Mesendoderm (in vitro differentiated cells): ENCODE measurements at places on chromosomes 13 and 19.

- DNase-seq, result no peak
- no peaks in the 10 kb centered on the region for H3K4me1 ChIP-seq
- no peaks in the 10 kb centered on the region for H3K27me3 ChIP-seq
- no peak overlapping the region for H3K27ac ChIP-seq
Observed at GRCh38 chr13:97250560-97250959, 28.4 kb downstream of the MBNL2 start.

DNA sequence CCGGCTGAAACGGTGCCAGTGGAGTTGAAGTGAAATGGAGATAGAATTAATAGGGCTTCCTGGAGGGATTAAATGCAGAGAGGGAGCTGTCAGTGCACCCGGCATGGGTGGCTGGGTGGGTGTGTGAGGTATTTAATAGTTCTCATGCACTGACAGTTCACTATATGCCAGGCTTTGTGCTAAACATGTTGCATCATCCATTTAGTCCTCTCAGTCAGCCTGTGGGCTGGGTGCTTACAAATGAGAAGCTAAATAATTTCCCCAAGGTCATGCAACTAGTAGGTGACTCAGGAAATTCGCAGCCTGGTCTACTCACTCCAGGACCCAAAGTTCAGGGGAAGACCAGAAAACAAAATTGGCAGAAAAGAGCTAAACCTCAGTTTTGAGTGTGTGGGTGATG lies 63.5 kb upstream of the SPATA13 start:
- no peaks in the 10 kb centered on the region for H3K27me3 ChIP-seq
- H3K4me3 ChIP-seq, result no peak overlapping the region
- H3K4me1 ChIP-seq, result no peaks in the 10 kb centered on the region

GRCh38 chr13:112978561-112979405 lies 9.8 kb downstream of the MCF2L start:
- no peak for DNase-seq
- H3K27me3 ChIP-seq, result no peaks in the 10 kb centered on the region
- H3K36me3 ChIP-seq, result no peaks in the 10 kb centered on the region

GRCh38 chr13:29817604-29818378 lies 32.6 kb downstream of the UBL3 start:
- peaks cover 6% of the 10 kb centered on the region for H3K4me1 ChIP-seq
- no peak overlapping the region for H3K27ac ChIP-seq
- no peak for DNase-seq

DNA sequence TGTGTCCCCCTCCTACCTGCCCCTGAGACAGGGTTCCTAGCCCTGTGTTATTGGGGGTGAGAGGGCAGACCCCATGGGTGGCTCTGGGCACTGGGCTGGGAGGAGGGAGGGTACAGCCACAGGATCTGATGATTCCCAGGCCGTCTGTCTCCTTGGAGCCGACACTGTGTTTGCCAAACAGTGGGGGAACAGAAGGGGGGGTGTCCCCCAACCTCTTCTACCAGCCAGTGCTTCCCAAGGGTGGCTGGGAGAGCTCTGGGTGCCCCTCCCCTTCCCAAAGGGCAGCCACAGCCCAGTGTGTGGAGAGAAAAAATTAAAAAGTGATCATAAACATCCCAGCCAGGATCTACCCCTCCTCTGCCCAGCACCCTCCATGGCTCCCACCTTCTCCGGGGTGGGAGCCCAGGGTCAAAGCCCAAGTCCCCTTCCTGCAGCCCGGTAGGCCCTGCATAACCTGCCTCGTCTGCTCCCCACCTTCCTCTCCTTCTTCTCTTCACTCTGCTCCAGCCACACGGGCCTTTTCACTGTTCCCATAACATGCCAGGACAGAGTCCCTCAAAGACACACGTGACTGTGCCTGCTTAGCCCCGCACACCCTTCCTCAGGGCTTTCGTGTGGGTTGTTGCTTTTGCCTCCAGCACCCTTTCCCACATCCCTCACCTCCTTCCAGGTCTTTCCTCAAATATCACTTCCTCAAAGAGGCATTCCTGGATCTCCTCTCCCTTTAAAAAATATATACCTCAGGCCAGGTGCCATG lies 1.4 kb upstream of the PLIN4 start:
- no peaks in the 10 kb centered on the region for H3K4me1 ChIP-seq
- no peaks in the 10 kb centered on the region for H3K27me3 ChIP-seq
- H3K36me3 ChIP-seq, result no peaks in the 10 kb centered on the region
- H3K4me3 ChIP-seq, result no peak overlapping the region
- no peak for DNase-seq

DNA sequence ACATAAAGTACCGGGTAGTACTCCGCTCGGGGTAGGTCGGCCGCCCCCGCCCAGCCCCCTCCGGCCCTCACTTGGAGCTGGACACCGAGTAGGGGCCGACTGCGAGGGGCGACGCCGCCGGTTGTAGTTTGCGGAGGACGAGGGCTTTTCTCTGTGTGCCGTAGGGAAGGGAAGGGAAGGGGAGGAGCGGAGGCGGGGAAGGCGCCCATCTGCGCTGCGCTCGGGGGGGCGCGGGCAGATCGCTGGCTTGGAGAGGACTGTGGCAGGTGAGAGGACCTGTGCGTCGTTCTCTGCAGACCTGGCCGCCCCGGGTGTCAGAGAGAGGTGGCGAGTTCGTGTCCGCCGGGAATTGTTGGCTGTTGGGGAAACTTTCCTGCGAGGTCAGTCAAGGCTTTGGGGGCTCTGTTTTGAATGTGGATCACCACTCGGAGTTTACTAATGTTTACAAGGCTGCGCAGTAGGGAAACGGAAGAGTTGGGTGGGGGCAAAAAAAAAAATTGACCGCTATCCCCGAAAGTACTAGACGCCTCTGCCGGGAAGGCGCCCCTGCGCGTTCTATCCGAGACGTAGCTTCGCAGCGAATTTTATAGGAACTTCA lies 1.4 kb downstream of the ING1 start:
- H3K27me3 ChIP-seq, result no peaks in the 10 kb centered on the region
- H3K4me1 ChIP-seq, result no peaks in the 10 kb centered on the region
- peak overlapping the region; percentile 98 for H3K4me3 ChIP-seq
- DNase-seq, result peak; percentile 79
- H3K36me3 ChIP-seq, result peaks cover 2% of the 10 kb centered on the region
- H3K27ac ChIP-seq, result peak overlapping the region; percentile 84

DNA sequence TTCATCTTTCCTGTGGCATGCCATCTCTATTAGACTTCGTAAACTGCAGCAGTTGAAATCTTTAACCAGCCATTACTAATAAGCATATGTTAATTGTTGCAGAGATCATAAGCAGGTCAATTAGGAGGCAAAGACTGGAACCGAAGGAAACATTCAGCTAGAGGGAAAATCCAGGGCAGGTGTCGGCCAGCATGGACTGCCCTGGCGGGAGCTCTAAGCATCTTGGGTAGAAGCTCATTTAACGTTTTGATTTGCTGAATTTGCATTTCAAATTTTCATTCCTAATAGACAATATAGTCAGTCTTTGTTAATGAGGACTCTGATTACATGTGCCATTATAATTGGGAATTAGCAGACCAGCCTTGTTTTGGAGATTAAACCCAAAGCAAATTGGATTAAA lies 238.6 kb downstream of the POU4F1 start:
- no peak overlapping the region for H3K27ac ChIP-seq
- no peaks in the 10 kb centered on the region for H3K4me1 ChIP-seq
- H3K36me3 ChIP-seq, result no peaks in the 10 kb centered on the region
- no peak overlapping the region for H3K4me3 ChIP-seq
- no peak for DNase-seq

- no peaks in the 10 kb centered on the region for H3K36me3 ChIP-seq
- H3K4me3 ChIP-seq, result no peak overlapping the region
- H3K27me3 ChIP-seq, result no peaks in the 10 kb centered on the region
- peak; percentile 94 for DNase-seq
- peak overlapping the region; percentile 62 for H3K27ac ChIP-seq
Observed at GRCh38 chr19:15072930-15073647, 8.9 kb upstream of the OR1I1 start.

- H3K27me3 ChIP-seq, result no peaks in the 10 kb centered on the region
- H3K27ac ChIP-seq, result peak overlapping the region; percentile 57
- H3K36me3 ChIP-seq, result no peaks in the 10 kb centered on the region
- no peaks in the 10 kb centered on the region for H3K4me1 ChIP-seq
Observed at GRCh38 chr13:61094865-61095264, 320.8 kb downstream of the PCDH20 start.

GRCh38 chr19:16343156-16343555 lies 18.5 kb downstream of the KLF2 start:
- DNase-seq, result no peak
- no peak overlapping the region for H3K27ac ChIP-seq
- no peaks in the 10 kb centered on the region for H3K4me1 ChIP-seq
- H3K36me3 ChIP-seq, result no peaks in the 10 kb centered on the region

GRCh38 chr19:46195104-46195503 lies 34.4 kb upstream of the IGFL1 start:
- H3K36me3 ChIP-seq, result no peaks in the 10 kb centered on the region
- H3K27ac ChIP-seq, result no peak overlapping the region
- no peaks in the 10 kb centered on the region for H3K27me3 ChIP-seq
- H3K4me1 ChIP-seq, result no peaks in the 10 kb centered on the region
- no peak overlapping the region for H3K4me3 ChIP-seq

DNA sequence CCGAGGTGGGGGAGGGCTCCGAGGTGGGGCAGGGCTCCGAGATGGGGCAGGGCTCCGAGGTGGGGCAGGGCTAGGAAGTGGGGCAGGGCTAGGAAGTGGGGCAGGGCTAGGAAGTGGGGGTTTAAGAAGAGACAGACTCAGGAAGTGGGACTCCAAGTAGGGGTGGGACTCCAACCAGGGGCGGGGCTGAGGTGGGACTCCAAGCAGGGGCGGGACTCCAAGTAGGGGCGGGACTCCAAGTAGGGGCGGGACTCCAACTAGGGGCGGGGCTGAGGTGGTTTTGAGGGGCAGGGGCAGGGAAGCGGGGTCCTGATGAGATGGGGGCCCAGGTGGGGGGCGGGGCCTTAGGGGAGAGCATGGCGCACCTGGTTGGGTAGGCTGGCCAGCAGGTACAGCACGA lies 13.6 kb downstream of the CFD start:
- H3K36me3 ChIP-seq, result peaks cover 2% of the 10 kb centered on the region
- no peak overlapping the region for H3K4me3 ChIP-seq
- DNase-seq, result peak; percentile 74
- H3K27ac ChIP-seq, result no peak overlapping the region

DNA sequence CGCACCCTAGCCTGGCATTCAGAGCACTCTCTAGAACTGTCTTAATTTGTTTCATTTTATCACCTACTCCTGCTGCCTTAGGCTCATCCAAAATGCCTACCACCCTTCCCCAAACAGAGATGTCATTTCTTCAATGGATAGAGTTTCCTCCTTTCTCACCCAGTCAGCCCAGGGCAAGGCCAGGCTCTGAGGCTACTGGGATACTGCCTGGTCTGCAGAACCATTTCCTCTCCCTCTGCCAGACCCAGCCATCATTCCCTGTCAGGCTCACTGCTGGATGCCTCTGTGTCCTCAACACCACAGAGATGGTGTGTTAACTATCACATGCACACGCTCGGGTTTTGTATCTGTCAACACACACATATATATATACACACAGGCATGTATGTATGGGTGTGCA lies 47.2 kb downstream of the C13orf42 start:
- no peaks in the 10 kb centered on the region for H3K4me1 ChIP-seq
- no peak overlapping the region for H3K27ac ChIP-seq
- no peak for DNase-seq
- H3K4me3 ChIP-seq, result no peak overlapping the region

DNA sequence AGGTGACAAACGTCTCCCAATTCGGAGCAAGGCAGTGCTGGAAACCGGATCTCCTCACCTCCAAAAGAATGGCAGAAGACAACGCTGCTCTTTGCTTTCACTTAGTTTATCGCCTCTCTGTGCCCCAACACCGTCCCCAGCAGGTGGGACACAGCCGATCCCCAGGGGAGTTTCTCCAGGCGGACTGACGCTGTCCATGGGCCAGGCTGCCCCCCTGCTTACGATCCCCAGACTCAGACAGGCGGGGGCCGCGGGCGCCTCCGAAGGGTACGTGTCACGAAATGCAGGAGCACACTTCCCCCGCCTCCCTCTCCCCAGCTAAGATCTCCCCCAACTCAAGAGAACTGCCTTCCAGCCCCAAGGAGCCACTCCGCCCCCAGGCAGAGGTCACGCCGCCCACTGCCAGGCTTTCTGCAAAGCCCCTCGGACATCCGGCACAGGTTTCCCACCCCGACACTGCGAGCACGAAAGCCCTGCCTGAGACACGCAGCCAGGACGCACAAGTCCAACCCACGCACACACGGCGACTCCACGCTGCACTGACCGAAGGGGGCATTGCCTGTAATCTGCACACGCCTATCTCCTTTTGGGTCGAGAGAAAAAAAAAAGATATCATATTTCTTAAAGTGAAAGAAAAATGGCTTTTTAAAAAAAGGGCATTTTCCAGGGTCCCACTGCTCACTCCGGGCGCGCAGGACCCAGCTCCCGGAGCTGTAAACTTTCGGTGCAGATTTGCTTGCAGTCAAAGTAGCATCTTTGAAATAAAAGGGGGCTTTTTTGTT lies 2.0 kb downstream of the SPRY2 start:
- DNase-seq, result peak; percentile 86
- H3K4me1 ChIP-seq, result peaks cover 10% of the 10 kb centered on the region
- H3K27me3 ChIP-seq, result no peaks in the 10 kb centered on the region

GRCh38 chr13:98089246-98089645 lies 53.6 kb upstream of the FARP1 start:
- no peaks in the 10 kb centered on the region for H3K27me3 ChIP-seq
- H3K36me3 ChIP-seq, result no peaks in the 10 kb centered on the region
- H3K4me3 ChIP-seq, result no peak overlapping the region
- no peak overlapping the region for H3K27ac ChIP-seq
- no peak for DNase-seq

DNA sequence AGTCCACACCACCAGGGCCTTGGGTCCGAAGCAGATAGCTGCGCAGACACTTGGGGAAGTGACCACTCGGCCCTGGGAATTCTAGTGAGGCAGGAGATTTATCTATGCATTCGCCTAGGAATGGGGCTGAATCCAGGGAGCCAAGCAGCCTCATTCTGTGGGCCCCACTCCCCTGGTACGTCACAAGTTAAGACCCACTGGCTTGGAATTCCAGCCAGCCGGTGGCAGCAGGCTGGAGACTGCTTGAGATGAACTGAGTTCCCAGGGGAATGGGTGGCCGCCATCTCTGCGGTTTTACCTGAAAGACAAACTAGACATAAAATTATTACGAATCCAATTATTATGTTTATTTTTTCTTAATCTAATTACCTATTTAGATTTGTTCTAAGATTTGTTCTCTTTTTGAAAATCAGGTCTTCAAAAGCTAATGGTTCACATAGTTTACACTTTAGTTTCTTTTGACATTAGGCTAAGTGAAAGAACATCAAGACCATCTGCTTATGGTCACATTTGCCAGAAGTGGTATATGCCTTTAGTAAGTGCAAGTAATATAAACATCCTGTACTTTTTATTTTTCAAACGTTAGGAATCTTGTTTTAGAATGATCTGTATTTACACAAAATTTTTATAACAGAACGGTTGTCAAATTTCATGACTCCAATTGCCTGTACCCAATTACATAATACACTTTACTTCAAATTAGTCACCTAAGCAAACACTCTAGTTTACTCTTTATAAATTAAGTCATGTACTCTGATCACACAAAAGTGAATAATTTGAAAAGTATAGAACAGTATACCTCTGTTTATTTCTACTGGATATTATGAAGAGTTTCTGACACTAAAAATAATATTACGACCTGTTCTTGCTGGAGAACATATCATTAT lies 74.4 kb downstream of the SLITRK6 start:
- no peak for DNase-seq
- no peaks in the 10 kb centered on the region for H3K36me3 ChIP-seq
- no peak overlapping the region for H3K27ac ChIP-seq
- no peaks in the 10 kb centered on the region for H3K4me1 ChIP-seq
- H3K27me3 ChIP-seq, result no peaks in the 10 kb centered on the region
- no peak overlapping the region for H3K4me3 ChIP-seq
